ENCODE measurements at places on chromosomes 7 and 10. TPM values are rescaled to one million over a fixed set of nuclear protein-coding genes. Genes with fewer than 3 reads are reported as not detected.

PARP12 gene
- 4.3 TPM for total RNA-seq

GRID2IP gene
- total RNA-seq, result not detected

GRCh38 chr7:106050746-106051117 lies 61.4 kb downstream of the SYPL1 start:
- no peaks in the 10 kb centered on the region for H3K27me3 ChIP-seq
- no peak overlapping the region for H3K4me3 ChIP-seq
- peak overlapping the region; percentile 51 for H3K27ac ChIP-seq

- no peaks in the 10 kb centered on the region for H3K4me1 ChIP-seq
- DNase-seq, result no peak
- no peak overlapping the region for H3K4me3 ChIP-seq
- H3K36me3 ChIP-seq, result no peaks in the 10 kb centered on the region
- no peak overlapping the region for H3K27ac ChIP-seq
- no peaks in the 10 kb centered on the region for H3K27me3 ChIP-seq
Observed at GRCh38 chr10:121526801-121527221, 71.4 kb downstream of the FGFR2 start.

GRCh38 chr7:66454600-66455225 lies 174.0 kb upstream of the KCTD7 start:
- no peaks in the 10 kb centered on the region for H3K27me3 ChIP-seq
- no peak overlapping the region for H3K4me3 ChIP-seq
- DNase-seq, result no peak

- H3K36me3 ChIP-seq, result no peaks in the 10 kb centered on the region
- H3K4me1 ChIP-seq, result no peaks in the 10 kb centered on the region
- no peak overlapping the region for H3K4me3 ChIP-seq
Observed at GRCh38 chr10:120727001-120727400, 124.2 kb upstream of the WDR11 start.

DNA sequence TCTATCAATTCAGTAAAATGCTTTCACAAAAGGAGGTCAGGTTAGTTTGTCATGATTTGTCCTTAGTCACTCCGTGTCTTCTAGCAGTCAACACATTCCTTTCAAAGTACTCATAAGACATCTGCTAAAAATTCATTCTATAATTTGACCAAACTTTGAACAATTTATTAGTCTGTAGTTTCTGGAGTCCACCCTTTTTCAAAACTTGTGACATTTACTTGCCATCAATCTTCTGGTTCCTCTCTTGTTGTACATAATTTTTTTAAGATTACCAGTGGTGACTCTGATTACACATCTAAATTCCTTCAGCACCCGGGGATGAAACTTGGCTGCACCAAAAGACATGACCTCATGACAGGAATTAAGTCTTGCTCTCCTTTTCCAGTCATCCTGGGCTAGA lies 130.1 kb downstream of the NEBL start:
- no peak overlapping the region for H3K27ac ChIP-seq
- H3K36me3 ChIP-seq, result no peaks in the 10 kb centered on the region
- H3K27me3 ChIP-seq, result no peaks in the 10 kb centered on the region
- no peak overlapping the region for H3K4me3 ChIP-seq

GRCh38 chr7:17486835-17487234 lies 188.4 kb downstream of the AHR start:
- H3K36me3 ChIP-seq, result no peaks in the 10 kb centered on the region
- no peak overlapping the region for H3K27ac ChIP-seq
- no peak overlapping the region for H3K4me3 ChIP-seq
- no peaks in the 10 kb centered on the region for H3K27me3 ChIP-seq
- no peak for DNase-seq

GRCh38 chr10:103280031-103280430 lies 3.1 kb downstream of the INA start:
- no peaks in the 10 kb centered on the region for H3K36me3 ChIP-seq
- no peak overlapping the region for H3K4me3 ChIP-seq
- no peaks in the 10 kb centered on the region for H3K4me1 ChIP-seq

DNA sequence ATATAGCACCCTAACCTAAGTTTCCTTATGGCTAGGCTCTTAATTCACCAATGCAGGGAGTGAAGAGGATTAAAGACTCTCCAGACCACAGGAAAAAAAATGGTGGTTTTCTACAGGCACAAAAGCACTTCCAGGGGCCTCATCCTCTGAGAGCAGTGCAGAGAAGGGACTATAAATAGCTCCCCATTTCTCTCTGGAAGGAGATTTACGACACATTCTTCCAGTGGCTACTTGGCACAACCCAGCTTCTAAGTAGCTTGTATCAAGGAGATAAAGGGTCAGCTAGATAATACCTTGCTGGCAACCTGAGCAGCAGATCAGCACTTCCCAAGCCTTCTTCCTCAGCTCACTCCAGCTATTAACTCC lies 73.5 kb downstream of the CRPPA start:
- H3K27me3 ChIP-seq, result no peaks in the 10 kb centered on the region
- H3K27ac ChIP-seq, result no peak overlapping the region
- H3K4me3 ChIP-seq, result no peak overlapping the region
- H3K4me1 ChIP-seq, result no peaks in the 10 kb centered on the region

Measured in gastrocnemius medialis (tissue), 4 donors.